ENCODE measurements at places on chromosomes 12 and 14.

GRCh38 chr14:68109132-68109900, 289.7 kb downstream of the RAD51B start:
- peak; percentile 18 for DNase-seq

DNA sequence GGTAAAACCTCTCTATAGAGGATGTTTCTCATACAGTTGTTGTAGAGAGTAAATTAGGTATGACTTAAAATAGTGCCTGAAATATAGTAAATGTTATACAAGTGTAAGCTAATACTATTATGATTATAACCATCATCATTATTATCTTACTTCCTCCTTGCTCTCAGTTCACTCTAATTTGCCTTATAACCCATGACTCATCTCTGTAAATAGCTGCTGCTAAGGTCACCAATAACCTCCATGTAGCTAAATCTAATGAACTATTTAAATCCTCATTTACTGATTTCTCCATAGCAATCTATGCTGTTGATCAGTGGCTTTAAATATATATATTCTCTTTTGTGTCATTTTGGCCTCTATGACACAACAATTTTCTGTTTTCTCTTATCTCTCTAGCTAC, 109.6 kb downstream of the RMST start:
- DNase-seq: no peak

GRCh38 chr12:60137513-60137912, 541.7 kb downstream of the SLC16A7 start:
- no peak for DNase-seq

GRCh38 chr12:31962076-31962475, 2.9 kb downstream of the RESF1 start:
- DNase-seq: no peak

DNA sequence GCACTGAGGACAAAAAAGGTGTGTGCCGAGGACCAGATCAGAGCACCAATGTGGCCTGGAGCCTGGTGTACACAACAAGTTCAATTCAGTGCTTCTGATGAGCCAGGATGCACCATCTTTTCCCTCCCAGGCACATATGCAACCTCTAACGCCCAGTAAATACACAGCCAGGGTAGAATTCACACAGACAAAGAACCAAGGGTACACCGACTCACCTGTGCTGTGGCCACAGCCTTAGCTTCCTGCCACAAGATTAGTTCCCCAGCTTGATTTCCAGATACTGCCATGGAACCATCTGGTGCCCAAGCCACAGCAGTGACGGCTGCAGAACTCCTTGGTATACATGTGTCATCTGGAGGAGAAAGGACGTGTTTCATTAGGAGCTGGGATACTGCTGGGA, 29.4 kb downstream of the PARP2 start:
- DNase-seq: no peak

DNA sequence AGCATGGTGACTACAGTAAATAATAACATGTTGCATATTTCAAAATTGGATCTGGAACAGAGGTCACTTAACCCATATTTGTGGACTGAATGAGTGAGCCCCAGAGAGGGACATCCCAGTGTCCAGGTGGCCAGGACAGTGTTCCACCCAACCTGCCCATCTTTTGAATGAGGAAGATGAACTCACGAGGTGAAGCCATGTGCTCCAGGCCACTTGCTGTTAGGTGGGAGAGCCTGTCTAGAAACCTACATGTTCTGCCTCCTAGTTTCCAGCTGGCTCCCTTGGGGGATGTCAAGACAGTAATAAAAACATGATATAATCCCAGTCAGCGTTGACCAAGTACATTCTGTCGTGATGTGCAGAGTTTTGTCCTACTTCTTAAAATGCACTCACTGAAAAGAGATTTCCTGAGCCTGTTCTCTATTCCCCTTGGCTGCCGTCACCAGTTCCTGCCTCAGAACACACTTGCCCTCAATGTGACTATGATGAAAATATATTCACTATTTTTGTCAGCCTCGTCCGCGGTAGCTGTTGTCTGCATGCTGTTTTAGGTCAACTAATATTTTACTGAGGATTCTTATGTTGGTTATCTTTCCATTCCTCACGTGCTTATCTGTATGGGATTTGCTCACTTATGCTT, 25.7 kb downstream of the TSPAN9 start:
- no peak for DNase-seq

- peak; percentile 60 for DNase-seq
Measured at GRCh38 chr12:71636704-71637115, 26.9 kb downstream of the ZFC3H1 start.

- DNase-seq: peak; percentile 27
Measured at GRCh38 chr12:95881331-95881955, 22.7 kb downstream of the SNRPF start.

DNA sequence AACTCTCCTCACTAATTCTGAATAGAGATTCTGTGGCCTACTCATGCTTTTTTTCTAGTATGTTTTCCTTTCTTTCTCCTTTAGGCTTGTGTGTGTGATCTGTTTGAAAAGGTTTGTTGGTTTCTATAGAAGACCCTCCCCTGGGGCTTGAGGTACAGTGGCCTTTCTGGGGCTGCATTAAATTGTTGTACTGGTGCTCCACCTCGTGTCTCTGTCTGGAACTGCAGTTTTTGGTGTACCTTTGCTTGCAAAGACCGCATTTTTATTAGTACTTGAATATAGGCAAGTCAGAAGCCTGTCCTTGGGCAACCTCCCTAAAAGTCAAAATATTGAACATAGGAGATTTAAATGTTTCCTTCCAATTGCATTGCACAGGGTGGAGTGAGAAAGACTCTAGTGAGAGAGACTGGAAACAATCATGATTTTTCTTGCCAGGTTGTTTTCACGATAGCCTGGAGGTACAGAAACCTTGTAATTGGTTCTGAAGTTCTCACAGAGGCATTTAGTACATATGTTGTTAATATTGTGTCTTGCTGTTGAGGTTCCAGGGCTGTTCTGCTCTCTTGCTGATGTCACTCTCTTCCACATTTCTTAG, 39.0 kb downstream of the SLCO1B1 start:
- DNase-seq: peak; percentile 39
